SHP77 treated with DMSO at 0.1 percent for 48 hours (cell line): ENCODE measurements at places on chromosomes 7 and 10.

DNA sequence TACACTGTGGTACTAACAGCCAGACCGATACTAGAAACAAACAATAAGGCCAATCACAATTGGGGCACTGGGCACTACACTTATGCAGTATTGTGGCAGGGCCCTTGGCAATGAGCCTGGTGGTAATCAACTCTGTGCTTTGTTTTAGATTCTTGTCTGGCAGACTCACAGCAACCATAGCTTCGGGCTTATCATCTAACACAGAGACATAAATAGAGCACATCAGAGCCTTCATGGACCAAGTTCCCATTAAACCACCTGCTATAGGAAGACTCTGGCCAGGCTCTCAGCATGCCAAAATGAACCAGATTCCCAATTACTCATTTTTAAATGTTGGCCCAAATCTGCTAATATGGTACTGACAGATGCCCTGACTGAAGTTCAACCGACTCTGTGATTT lies 218.6 kb downstream of the DGKI start:
- no peak for DNase-seq

- DNase-seq = no peak
These were observed 19.5 kb upstream of the DLG5 start for GRCh38 chr10:77946084-77946483.

GRCh38 chr10:50392966-50393718 lies 141.8 kb upstream of the ASAH2 start:
- DNase-seq = no peak

- no peak for DNase-seq
These were observed 2.7 kb downstream of the EPHB4 start for GRCh38 chr7:100824499-100825214.

- DNase-seq = no peak
These were observed 6.6 kb upstream of the TMEM184A start for GRCh38 chr7:1562597-1563051.

DNA sequence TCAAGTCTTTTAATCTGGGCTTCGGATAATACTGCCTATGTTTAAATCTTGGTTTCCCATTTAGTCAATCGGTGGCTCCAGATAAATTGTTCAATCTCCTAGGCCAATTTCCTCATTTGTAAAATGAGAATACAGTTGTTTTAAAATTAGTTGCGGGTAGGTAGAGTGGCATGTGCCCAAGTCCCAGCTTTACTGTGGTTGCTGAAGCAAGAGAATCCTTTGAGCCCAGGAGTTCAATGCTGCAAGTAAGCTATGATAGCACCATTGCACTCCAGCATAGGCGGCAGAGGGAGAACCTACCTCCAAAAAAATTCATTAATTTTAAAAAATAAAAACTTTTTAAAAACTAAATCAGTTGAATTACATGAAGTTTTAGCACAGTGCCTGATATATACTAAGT lies 7.3 kb downstream of the RNF216 start:
- DNase-seq = no peak

- DNase-seq = no peak
These were observed 595.9 kb downstream of the DNAJB6 start for GRCh38 chr7:157932498-157933218.

DNA sequence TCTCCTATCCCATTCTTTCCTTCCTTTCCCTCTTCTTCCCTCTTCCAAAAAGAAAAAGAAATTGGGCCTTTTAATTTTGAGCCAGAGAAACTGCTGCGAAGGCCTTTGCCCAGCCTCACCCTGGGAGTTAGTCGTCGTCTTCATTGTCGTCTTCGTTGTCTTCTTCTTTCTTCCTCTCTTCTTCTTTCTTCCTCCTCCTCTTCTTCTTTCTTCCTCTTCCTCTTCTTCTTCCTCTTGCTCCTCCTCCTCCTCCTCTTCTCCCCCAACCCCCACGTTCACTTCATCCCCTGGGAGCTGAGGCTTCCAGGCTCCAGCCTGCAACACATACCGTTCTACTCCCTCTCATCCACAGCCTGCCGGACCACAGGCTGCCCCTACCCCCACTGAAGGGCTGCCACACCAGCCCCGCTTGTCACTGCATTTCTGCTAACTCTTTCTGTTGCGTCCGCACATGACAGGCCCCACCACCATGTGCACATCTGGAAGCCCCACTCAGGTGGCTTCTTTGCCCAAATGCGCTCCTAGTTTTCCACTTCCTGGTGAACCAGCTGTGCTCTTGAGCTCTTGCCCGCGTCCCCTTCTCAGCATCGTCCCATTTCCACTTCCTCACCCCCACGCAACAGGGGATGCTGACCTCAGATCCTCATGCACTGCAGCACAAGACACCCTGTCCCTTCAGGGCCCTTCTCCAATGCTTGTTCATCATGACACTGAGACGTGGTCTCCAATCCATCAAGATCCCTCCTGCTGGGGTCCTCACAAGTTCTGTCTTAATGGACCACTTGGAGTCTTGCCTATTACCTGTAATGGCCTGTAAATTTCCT lies 94.9 kb upstream of the SH2B2 start:
- DNase-seq = no peak

- no peak for DNase-seq
These were observed 30.0 kb downstream of the ELFN1 start for GRCh38 chr7:1700086-1700485.

DNA sequence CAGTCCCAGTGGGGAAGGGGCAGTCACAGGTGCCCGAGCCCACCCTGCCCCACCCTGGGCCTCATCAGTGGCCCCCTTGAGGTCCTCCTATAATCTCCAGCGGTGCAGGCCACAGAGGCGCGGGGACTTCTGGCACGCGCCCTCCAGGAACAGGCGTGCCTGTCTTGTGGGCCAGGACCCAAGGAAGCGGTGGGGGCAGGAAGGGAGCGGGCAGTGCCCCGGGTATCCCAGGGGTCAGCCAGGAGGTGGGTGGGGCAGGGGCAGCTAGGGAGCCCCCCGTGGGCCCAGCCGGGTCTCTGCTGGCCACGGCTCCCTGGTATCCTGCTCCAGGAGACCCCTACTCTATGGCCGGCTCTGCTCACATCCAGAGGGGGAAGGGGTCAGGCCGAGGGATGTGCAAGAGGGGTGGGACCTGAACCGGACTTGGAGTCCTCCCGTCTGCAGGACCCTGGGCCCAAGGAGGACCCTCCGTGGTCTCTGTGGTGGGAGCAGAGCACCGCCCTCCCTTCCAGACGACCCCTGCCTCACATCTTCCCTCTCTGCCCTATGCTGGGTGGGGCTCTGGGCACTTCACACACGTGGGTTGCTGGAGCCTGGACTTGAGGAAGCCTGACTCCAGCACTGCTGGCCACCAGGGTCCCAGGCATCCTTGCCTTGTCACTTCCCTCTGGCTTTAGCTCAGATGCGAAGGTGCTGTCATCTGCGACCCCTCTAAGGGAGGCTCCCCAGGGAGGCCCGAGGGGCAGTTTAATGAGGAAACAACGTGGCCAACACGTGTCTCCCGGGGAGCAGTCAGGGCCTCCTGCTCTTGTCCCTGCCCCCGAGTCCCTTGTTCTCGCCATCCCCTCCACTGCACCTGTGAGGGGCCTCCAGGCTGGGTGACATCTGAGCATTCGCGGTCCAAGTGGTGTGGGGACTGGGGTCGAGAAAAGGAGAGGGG lies 18.3 kb upstream of the GRIFIN start:
- no peak for DNase-seq

DNA sequence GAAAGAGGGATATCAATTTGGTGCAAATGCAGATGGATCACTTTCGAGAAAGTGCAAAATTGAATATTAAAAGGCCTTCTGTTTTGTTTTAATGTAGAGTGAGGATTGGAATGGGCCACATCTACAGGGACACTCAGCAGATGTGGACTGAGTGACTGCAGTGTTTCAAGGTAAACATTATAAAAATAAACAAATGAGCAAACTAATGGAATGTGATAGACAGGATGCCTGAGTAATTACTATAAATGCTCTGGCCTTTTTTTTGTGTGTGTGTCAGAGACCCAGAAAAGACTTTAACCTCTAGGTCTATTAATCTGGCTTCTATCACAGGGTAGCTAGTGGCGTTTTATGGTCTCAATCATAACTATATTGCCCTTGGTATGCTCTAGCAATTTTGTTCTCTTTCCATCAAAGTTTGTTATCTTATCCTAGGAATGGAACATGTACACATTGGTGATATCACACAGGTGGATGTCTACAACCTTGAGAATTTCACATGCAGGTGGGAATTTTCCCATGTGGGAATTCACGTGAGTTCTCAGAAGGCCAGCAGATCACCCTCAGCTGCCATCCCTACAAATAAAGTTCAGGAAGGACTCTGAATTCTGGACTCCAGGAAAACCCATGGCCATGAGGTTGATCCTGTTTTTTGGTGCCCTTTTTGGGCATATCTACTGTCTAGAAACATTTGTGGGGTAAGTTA lies at the start of gene CPA2:
TSS of gene CPA2 (plus strand) at position 606 of the 703 bp plus-strand sequence. CDS start at position 625, 19 bp downstream.
- no peak for DNase-seq

GRCh38 chr7:41425926-41426325 lies 277.0 kb downstream of the INHBA start:
- DNase-seq = no peak

GRCh38 chr7:141001546-141001945 lies 13.2 kb downstream of the MRPS33 start:
- no peak for DNase-seq

DNA sequence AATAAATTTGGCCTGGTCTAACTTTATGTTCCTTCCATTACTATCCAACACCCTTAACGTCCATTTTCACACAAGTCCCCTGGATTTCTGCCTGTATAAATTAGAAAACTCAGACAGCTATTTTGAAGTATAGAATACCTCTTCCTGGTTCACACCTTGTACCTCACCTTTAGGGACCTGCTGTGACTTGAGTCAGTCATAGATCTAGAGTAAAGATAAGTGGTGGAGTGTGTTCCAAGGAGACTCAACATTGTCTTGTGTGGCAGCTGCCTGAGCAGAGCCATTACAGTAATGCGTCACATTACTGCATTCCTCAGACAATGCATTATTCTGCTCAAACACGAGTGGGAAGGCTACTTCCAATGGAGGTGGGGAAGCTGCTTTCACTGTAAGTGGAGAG lies 513.9 kb downstream of the ADRA2A start:
- no peak for DNase-seq

- DNase-seq = no peak
These were observed 133.5 kb upstream of the PRSS58 start for GRCh38 chr7:142391191-142391992.

- DNase-seq = no peak
These were observed 899.5 kb upstream of the CELF2 start for GRCh38 chr10:10118131-10118530.

GRCh38 chr10:92851003-92851402 lies 2.7 kb downstream of the EXOC6 start:
- no peak for DNase-seq

- DNase-seq = no peak
These were observed 44.9 kb downstream of the GNA12 start for GRCh38 chr7:2799253-2799652.

DNA sequence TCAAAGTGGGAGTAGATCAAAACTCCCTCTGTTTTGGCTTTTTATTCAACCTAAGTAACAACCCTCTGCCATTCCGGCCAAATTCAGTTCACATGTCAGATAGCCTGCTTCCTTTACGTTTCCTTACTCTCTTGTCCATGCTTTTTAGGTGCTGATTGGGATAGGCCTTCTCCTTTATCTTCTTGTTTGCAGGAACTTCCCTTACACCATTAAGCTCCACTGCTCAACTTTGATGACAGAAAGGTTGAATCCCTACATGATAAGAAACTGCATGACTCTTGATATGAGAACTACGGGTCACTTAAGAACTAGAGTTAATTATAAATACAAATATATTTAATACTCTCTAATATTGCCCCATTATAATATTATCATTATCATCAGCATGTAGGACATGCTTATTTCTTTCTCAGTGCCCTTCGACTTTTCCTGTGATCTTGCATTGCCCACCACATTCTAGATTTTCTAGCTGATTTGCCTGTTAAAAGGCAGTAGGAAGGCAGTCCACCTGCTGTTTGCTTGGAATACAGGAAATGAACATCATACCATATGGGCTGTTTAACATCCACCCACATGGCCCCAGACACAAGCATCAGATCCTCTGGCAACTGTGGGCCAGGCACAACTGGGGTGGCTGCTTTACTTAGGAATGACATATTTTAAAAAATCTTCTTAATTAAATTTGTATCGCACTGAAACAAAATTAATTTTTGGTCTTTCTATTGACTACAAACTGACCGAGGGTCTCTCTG lies 59.7 kb upstream of the CCDC6 start:
- DNase-seq = no peak

- DNase-seq = no peak
These were observed 81.1 kb downstream of the ARHGAP12 start for GRCh38 chr10:31847515-31847914.

DNA sequence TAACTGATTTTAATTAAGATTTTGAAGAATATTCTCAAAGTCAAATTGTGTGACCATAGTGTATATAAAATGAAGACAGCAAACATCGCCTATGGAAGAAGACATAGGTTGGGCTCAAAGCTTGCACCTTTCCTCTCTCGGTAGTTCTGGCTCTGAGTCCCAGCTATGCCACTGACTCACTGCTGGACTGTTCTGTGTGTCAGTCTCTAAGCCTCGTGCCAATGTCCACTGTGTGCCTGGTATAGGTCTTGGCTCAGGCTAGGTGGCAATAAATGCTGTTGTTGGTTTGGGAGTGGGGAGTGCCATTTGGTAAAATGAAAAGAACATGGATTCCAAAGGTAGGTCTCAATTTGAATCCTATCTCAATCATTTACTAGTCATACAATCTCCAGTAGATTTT lies 137.5 kb upstream of the RHEB start:
- no peak for DNase-seq

DNA sequence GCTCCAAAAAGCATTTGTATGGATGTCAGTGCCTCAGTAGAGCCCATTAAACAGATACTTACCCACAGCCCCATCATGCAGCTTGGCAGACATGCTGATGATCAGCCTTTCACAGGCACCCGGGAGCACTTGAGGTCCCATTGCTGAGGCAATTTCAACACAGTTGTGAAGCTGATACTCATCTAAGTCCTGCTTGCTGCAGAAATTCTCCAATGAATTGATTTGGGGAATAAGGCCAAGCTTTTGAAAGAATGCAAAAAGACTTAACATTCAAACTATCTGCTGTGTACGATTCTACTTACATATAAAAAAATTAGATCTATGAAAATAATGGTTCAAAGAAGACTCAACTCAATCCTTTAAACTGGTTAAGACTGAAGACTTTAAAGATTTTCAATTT lies 60.5 kb downstream of the LAMB4 start:
- no peak for DNase-seq

- no peak for DNase-seq
These were observed 202.1 kb downstream of the PRPF18 start for GRCh38 chr10:13788711-13789447.

- DNase-seq = no peak
These were observed 97.1 kb downstream of the WDR37 start for GRCh38 chr10:1153251-1153763.
